DMS53 (cell line): ENCODE measurements at places on chromosomes 16 and 17.

- no peak for DNase-seq
These were observed 66.3 kb upstream of the ENDOV start for GRCh38 chr17:80348551-80349150.

DNA sequence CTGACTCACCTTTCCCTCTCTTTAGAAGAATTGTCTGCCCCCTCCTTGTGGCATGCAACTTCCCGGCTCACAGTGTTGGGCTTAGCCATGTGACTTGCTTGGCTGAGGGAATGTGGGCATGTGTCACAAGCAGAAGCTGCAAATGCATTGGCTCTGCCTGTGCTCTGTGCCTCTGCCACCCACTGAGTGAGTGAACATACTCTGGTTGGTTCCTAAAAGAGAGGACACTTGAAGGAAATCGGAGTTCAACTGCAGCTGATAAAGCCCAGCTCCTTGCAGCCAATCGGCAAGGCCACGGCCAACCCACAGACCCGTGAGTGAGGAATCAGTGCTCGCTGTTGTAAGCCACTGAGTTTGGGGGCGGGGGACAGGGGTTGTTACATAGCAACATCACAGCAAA, 10.9 kb upstream of the GINS2 start:
- DNase-seq, result peak; percentile 15

DNA sequence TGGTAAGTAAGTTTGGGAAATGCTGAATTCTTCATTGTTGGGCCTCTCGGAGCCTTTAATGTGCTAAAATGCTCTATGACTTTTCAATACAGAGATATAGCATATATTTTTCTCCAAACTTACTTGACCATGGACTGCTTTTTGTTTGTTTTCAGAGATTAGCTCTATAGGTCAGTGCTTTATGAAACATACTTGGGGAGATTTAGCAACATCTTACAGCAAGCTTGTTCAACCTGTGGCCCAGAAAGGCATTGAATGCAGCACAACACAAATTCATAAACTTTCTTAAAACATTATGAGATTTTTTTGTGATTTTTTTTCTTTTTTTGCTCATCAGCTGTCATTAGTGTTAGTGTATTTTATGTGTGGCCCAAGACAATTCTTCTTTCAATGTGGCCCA, 1.0 kb upstream of the KRTAP3-1 start:
- no peak for DNase-seq

DNA sequence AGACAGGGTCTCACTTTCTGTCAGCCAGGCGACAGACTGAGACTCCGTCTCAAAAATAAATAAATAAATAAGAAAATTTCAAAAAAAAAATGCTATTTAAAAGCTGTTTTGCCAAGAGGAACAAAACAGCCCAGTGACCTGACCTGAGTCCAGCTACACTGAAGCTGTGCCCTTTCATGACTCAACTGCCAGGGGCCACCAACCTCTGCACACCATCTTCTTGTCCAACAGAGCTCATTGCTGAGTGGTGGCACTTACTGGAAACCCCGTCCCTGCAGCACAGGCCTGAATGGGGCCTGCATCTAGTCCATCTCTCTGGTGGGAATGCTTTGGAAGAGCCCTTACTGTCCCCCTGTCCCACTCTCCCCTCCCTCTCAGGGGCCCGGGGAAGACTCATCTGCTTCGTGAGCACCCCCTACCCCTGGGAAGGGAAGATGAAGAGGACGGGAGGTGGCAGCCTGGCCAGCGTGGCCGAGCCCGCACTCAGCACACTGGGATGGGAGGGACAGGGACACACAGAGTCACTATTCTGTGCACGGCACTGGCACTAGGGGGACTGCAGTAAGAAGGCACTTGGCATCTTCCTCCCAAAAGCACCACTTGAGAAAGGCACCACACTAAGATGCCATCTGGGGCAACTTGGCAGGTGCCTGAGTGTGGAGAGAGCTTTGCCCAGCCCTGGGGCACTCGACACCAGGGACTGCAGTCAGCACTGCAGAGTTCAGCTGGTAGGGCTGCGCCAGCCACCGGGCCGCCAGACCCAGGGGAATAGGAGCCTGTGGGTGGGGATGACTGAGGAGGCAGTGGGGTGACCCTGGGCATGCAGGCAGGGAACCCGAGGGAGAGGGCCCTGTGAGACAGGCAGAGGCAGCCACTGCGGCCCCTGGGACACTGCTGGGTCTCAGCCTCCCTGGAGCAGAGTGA, 13.5 kb downstream of the FBXO31 start:
- no peak for DNase-seq

- DNase-seq, result no peak
These were observed 14.8 kb downstream of the TLE7 start for GRCh38 chr16:71426880-71427615.

DNA sequence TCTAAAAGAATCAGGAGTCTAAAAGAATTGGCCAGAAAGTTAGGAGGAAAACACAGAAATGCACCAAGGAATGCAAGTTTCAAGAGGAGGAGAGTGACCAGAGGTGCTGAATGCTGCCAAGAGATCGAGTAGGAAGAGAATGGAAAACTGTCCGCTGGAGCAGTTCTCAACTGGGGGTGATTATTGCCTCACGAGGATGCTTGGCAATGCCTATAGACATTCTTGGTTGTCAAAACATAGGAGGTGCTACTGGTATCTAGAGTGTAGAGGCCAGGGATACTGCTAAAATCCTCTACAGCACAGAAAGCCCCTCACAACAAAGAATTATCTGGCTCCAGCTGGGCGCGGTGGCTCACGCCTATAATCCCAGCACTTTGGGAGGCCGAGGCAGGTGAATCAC, 82.1 kb upstream of the NOL11 start:
- DNase-seq, result no peak

DNA sequence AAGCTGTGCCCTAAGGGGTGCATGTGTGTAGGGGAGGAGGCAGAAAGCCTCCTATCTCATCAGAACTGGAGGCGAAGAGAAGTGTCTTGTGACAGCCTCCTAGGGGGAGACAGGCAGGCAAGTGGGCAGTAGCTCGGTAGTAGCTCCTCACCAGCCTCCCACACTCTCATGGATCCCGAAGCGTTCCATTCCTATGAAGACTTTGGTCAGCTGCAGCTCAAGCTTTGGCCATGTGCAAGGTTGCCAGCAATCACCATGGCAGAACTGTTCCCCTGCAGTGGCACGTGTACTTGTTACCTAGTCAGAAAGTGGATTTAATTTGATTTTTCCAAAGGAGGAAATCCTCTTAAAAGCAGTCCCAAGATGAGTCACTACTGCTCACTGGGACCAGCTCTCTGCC, 6.7 kb downstream of the MRPL58 start:
- DNase-seq, result no peak

DNA sequence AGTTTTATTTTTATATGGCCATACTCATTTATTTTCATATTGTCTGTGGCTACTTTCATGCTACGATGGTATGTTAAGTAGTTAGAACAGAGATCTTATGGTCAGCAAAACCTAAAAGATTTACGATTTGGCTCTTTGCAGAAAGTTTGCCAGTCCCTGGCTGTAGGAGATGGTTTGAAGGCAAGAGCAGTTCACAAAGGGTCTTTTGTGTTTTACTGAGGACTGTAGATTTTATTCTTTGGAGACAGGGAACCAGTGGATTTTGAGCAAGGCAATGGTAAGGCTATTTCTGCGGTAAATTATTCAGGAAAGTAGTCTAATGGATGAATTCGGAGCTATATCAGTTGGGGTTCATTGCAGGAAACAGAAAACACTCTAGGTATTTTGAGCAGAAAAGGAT, 90.7 kb downstream of the WWP2 start:
- no peak for DNase-seq

GRCh38 chr16:17278988-17279387, 191.8 kb downstream of the XYLT1 start:
- no peak for DNase-seq
